ENCODE measurements at places on chromosomes 5 and 9.
A peak's percentile ranks its signal among the peaks of the same experiment; 100 is the strongest.

DNA sequence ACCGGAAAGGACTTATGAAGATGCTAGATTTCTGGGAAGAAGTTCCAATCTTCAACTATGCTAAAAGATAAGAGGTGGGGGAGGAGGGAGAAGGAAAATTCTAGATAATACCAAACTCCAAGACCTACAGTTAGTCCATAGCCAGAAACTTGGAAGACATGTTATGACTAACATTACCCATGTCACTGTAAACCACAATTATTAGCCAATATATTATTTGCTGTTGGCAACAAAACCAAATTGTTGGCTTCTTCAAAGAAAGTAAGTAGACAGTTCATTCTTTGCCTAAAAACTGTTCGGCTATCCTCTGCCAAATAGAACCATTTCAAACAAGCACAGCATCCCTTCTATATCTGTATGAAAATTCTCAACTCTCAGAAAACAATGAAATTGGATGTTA is 25.1 kb downstream of the PRLR start:
- DNase-seq = no peak

- no peak for DNase-seq
Measured at GRCh38 chr5:6758236-6758635, 45.0 kb downstream of the TENT4A start.

DNA sequence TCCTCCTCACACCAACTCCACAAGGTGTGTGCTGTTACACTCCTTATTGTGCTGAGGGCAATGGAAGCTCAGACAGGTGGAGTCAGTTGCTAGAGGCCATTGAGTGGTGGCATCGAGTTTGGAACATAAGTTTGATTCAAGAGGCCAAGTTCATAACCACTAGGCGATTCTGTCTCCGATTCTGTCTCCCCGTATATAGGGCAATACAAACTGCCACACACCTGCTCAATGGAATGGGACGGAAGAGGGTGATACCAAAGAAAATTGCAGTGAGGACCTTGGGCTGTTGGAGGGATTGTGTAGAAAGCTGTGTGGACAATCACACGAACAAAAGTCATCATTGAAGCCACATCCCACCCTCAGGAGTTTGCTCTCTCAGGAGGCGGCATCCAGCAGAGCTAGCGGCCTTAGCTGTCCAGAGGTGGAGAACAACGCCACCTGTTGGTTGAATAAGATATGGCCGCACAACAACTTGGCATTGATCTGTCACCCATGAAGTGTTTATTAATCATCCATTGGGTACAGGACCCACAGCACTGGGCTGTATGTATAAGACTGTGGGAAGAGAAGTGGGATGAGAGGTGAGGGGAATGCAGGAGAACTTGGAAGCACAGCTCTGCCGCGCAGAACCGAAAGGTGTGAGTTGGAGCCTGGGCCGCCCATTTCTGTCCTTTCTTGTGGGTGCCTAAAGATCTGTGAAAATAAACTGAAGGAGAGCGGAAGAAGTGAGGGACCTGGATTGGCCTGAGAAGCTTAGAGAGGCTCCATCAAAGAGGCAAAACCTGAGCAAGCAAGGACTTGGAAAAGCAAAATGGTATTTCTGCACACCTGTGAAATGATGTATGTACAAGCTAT is 16.1 kb upstream of the NEUROG1 start:
- DNase-seq = peak; percentile 33

- no peak for DNase-seq
Measured at GRCh38 chr5:128350705-128351104, 187.3 kb downstream of the FBN2 start.

- DNase-seq = no peak
Measured at GRCh38 chr5:92981001-92981400, 600.0 kb downstream of the NR2F1-AS1 start.

GRCh38 chr9:68548241-68548640 is 7.6 kb upstream of the TMEM252 start:
- no peak for DNase-seq

DNA sequence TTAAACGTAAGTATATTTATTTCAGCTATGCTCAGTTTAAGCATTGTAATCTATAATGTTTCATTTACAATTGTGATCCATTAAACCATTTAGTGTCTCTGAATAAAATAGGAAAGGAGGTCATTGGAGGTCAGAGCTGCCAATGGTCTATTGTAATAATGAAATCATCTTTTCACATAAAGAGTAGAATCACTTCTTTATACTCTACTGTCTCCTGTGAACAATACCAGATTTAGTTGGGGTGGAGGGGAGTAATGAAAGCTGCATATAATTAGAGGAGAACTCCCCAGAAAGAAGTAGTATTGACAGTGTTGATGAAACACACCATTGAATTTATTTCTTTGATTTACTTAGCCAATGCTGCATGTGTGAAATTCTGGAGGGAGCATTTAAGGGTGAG is 35.1 kb upstream of the ZFYVE16 start:
- no peak for DNase-seq

GRCh38 chr5:99248066-99248465 is 319.3 kb upstream of the CHD1 start:
- DNase-seq = no peak

- no peak for DNase-seq
Measured at GRCh38 chr5:35863159-35863558, 6.5 kb downstream of the IL7R start.

DNA sequence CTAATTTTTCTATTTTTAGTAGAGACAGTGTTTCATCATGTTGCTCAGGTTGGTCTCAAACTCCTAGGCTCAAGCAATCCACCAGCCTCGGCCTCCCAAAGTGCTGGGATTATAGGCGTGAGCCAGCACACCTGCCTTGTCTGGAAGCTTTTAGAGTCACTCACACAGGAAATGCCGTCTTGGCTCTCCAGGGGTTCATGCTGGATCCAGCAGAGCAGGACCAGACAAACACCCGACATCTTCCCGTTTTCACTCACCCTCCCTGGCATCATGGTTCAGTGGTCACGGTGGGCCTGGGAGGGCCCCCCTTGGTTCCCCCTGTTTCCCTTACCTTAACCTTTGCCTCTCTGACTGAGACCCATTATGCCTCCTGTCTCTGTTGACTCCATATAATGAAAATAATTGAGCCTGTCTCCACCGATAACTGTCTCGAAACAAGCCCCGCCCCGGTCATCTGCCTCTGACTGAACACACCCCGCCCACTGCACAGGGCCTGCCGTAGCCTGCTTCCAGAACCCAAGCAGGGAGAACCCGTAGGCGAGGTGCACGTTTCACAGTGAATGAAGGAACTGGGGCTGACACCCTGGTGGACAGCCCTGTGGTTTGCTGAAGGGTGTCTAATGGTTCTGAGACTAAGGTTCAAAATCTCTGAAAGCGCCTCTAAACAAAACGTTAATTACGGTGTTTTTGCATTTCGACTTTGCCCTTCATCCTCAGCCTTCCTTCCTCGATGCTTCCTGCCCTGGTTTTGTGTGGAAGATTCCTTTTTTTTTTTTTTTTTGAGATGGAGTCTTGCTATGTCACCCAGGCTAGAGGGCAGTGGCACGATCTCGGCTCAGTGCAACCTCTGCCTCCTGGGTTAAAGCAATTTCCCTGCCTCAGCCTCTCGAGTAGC is 39.7 kb upstream of the SPRY4 start:
- DNase-seq = no peak

- no peak for DNase-seq
Measured at GRCh38 chr5:179618923-179619554, 4.4 kb downstream of the HNRNPH1 start.

DNA sequence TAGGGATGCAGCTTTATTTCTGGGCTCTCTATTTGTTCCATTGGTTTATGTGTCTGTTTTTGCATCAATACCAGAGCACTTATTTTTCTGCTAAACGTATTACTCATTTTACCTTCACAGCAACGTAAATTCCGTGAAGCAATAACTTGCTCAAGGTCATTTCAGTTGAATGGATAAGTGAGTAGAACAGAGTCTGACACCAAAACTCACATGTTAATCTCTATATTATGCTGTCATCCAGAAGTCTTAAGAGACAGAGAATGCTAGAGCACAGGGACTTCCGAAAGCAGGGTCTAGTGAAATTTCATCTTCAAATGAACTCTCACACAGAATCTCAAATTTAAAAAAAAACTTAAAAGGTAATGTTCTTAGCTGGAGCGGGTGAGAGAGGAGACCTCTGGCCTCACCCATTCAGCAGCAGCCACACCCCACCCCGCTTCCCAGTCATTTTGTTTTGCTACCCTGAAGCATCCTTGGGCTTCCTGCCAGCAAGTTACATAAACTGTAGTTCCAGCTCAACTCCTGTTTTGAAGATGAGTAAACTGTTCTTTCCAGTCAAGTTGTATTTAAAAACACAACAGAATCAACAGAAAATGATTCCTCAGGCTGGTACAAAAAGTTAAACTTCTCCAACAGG is 69.3 kb downstream of the TRIM36 start:
- DNase-seq = no peak

- no peak for DNase-seq
Measured at GRCh38 chr5:123286891-123287290, 136.3 kb downstream of the CEP120 start.

DNA sequence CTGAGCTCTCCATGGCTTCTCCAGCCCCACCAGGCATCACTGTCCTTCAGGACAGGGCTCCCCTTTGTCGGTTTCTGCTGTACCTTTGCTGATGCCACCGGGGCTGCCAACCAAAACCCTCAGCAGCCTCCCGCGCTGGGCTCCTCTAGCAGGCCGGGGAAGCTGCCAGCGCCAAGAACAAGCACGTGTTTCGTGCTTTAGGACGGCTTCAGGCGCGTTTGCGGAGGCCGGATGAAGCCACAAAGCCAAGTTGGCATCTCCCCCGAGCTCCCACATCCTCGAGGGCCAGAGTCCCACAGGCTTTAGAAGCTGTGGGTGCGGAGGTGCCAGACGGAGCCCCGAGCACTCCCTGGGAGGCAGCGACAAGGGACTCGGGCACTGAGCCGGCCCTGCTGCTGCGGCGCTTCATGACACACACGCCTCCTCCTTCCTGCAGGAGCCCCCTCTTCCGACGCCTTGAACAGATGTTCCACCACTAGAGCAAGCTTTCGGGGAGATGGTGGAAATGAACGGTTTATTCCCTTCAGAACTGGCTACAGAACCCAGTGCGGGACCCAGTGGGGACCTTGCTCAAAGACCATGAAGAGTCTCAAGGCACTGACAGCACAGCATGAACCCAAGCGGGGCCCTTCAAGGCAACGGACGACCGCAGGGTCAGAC is 36.7 kb downstream of the SARDH start:
- no peak for DNase-seq

- no peak for DNase-seq
Measured at GRCh38 chr5:67903121-67903520, 312.4 kb upstream of the PIK3R1 start.

DNA sequence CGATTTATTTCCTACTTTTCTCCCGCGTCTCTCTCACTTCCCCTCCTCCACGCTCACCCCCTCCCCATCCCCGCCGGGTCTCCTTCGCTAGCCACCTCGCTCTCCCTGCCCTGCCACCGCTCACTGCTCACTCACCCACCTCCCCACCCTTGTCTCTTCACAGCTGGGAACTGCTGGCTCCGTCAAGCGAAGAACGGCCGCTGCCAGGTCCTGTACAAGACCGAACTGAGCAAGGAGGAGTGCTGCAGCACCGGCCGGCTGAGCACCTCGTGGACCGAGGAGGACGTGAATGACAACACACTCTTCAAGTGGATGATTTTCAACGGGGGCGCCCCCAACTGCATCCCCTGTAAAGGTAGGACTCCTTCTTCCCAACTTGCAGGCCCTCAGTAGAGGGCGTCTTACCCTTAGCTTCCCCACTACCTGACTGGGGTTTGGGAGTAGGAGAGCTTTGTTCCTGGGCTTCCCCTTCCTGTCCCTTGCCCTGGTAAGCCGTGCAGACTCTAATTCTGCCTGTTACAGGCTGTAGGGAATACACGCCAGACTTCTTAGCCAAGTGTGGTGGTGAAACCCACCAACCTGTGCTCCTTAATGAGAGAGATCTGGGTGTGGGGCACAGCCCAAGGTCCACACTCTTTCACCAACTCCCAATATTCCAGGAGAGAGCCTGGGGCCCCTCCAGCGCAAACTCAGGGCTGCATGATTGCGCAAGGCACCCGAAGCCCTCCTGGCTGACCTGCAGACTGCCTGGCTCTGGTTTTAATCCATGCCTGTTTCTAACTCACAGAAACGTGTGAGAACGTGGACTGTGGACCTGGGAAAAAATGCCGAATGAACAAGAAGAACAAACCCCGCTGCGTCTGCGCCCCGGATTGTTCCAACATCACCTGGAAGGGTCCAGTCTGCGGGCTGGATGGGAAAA is 2.5 kb downstream of the FST start:
- DNase-seq = no peak

DNA sequence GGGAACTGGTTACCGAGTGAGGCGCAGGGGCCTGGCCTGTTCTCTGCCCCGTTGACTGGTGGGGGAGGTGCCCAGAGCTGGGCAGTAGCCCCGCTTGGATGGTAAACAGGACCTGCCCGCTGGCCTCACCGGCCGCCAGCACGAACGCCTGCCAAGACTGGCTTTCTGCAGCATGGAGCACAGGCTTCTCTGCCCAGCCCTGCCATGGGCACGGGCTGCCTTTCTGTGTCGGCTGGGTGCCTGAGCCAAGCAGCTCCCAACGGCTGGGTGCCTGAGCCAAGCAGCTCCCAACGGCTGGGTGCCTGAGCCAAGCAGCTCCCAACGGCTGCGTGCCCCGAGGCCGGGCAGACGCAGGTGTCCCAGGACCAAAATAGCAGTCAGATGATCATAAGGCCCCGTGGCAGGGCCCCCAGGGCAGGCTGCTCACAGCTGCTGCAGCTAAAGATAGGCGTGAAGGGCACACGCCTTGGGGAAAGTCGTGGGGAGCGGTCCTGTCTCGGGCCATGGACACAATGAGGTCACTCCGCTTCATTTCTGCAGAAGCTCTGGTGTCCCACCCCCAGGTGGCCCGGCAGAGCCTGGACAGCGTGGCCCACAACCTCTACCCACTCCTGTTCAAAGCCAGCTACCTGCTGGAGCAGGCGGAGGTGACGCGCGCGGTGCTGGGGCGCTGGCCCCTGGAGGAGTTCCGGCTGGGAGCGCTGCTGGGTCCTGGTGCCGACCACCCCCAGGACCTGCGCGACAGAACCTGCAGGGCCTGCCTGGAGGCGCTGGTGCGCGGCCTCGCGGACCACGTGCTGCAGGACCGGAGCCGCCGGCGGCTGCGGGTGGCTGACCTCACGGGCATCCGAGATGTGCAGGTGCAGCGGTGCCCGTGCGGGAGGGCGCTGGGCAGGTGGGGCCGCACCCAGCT is at the start of gene LRRC14B:
LRRC14B (plus strand) TSS at position 460 of the 913 bp plus-strand sequence; CDS start at position 504, 44 bp downstream.
- no peak for DNase-seq

- DNase-seq = no peak
Measured at GRCh38 chr5:120361941-120362340, 102.2 kb upstream of the PRR16 start.

GRCh38 chr5:91925249-91925648 is 542.1 kb upstream of the ARRDC3 start:
- DNase-seq = no peak

GRCh38 chr5:6747103-6747502 is 33.9 kb downstream of the TENT4A start:
- no peak for DNase-seq

GRCh38 chr9:90900130-90900529 is 98.5 kb downstream of the SYK start:
- DNase-seq = no peak

DNA sequence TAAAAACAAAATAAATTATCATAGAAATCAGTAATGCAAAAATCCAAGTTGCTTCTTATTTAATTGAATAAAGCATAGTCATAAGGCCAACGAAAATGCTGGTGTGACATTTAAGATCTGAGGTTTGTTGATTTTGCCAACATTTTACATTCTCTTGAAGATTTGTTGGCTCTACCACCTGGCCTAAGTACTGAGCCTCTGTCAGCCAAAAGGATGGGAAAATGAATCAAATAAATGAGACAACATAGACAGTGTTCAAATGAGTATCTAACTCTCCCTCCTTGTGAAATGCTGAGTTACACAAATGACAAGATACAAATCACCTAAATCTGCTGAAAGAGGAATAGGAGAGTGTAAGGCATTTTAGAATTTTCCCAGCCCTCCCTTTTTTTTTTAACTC is 575.0 kb downstream of the CDH12 start:
- DNase-seq = no peak
